NCI-H524 treated with DMSO at 0.1 percent for 48 hours (cell line): ENCODE measurements at places on chromosomes 1 and 21.

DNA sequence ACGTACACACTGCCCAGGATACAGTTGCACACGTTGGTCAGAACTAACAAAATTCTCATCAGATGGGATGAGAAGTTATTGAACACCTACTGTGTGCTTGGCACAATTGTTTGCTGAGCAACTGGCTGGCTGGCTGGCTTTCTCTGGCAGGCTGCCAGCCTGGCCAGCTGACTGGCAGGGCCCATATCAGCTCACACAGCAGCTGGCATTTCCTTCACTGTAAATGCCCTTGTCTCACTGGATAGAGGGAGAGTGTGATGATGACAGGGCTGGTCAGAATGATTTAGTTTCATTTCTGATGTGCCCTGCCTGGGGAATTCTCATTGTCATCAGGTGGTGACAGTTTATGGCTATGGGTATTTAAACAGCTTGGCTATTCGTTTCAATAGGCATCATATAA is 15.8 kb downstream of the CAMK2N1 start:
- DNase-seq, result no peak

DNA sequence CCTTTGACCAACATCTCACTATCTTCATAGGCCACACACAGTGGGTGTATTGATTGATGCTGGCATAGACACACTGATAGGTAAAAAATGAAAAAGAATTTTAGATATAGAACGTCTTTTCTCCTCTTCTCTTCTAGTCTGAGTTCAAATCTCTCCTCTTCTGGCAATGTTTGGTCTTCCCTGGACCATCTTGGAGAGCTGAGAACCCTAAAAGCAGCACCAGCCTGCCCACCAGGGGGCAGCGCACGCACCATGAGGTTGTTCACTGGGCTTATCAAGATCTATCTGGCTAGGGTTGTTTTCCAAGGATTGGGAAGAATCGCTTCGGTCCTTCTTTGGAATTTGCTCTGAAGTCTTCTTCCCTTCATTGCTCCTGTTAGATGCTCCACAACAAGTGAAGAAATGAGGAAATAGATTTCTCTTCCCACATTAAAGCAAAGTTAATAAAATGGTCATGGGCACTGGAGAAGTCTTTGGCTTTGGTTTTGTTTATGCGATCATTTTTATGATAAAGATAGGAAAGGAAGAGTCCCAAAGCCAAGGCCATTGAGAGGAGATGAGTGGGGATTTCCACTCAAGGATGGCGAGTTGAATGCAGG is 104.0 kb upstream of the OLIG2 start:
- DNase-seq, result no peak

DNA sequence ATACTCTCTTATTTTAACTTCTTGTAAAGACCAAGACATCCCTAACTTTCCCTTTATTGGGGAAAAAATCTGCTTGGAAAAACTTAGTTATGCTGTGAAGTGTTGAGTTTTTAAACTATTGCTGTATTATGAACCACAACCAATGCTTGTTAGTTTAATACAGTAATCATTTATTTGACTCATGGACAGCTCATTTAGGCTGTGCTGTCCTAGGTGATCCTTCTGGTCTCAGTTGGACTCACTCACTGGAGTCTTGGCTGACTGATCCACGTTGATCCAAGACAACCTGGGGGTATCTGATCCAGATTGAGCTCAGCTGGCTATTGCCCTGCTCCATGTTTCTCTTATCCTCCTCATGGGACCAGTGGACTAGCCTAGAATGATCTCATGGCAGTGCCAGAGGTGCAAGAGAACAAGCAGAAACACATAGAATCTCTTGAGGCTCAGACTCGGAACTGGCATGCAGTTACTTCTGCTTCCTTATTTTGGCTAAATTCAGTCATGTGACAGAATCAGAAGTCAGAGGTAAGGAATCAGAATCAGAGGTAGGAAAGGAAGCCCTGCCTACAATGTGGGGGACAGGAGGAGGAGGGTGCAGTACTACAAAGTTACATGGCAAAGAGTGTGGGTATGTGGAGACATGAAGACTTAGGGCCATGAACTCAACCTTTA is 156.5 kb downstream of the FGGY start:
- DNase-seq, result no peak

DNA sequence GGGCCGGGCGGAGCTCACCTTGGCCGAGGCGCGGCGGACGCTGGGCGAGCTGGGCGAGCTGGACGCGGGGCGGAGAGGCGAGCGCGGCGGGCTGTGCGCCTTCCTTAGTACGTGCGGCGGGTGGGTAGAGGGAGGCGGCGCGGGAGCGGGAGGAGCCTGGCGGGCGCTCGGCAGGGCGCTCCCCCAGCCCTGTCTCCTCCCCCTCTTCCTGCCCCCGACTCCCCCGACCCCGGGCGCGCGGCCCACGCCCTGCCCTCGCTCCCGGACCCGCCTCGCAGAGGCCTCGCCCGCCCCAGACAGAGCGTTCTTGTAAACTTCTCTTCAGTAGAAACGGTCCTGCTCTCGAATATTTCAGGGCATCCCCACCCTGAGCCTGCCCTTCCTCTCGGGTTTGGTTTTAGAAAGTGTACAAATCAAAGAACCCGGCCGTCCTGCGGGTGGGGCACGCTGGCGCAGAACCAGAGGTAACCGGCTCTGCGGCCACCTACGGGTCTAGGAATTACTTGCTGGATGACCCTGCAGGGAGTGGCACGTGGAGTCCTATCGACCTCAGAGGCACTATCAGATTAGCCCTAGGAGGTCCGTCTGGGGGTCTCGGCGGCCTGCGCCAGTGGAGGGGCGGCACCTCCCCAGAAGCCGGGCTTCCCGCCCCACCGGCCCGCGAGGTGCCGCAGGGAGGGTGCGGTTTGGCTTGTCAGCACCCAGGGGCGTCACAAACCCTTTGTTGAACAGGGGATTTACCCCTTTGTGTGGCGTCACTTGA is at the start of gene S100A10:
Gene S100A10, minus strand, starts transcription at position 126 of the 763 bp plus-strand sequence. CDS start 7,629 bp downstream, outside the sequence.
- no peak for DNase-seq

GRCh38 chr1:236400061-236400603 is 6.0 kb downstream of the EDARADD start:
- no peak for DNase-seq

GRCh38 chr1:70497152-70497551 is 86.1 kb downstream of the CTH start:
- DNase-seq, result no peak

DNA sequence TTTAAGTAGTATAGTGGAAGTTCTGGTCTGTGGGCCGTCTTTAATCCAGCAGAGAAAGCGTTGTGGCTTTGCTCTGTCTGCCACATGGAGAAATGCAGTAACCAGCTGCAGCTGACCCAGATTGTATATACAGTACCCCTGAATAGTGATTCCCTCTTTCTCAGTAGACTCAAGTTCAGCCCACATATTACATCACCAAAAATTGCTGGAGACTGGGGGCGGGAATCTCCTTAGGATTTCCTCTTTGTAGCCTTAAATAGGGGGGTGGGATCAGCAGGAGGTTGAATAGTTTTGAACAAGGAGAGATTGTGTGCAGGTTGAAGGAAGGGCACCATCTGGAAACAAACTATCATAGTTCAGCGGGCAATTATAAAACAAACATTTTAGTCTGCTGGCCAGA is at the start of gene ANGPTL1:
Gene ANGPTL1, minus strand, starts transcription at position 134 of the 400 bp plus-strand sequence. CDS start 5,301 bp downstream, outside the sequence.
- no peak for DNase-seq

- DNase-seq, result no peak
Observed at GRCh38 chr21:40638466-40639251, 208.3 kb downstream of the DSCAM start.

DNA sequence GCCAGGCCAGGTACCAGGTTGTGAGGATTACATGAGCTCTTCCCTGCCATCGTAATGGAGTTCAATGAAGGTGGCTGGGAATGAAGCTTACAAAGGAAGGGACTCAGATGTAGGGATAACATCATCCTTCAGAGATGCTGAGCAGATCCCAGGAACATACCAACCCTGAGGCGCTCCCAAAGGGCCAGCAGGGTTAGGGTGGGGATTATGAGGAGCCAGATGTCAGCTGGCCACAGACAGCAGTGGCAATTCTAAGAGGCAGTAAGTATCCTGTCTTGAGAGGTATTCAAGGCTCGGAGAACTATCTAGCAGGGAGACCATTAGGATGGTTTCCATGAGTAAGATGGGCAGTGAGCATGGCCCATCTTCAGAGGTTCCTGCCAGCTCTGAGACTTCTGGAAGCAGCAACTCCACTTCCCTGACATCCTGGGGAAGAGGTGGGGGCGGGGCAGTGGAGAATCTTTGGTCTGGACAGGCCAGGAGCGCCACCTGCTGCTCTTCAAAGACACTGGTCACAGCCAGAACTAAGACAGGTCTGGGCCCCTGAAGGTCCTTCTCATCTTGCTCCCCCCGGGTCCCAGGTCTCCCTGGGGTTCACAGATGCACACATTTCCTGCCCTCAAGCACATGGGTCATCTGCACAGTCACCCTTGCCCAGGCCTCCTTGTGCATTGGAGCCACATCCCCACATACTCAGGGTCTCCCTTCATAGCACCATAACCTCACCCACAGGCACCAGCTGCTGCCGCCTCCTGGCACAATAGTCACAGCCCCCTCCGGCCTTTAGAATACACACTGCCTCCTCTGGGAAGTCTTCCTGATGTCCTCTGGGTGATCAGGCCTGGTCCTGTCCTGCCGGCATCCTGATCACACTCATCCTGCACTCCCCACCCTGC is 2.7 kb upstream of the SDC3 start:
- peak; percentile 29 for DNase-seq

DNA sequence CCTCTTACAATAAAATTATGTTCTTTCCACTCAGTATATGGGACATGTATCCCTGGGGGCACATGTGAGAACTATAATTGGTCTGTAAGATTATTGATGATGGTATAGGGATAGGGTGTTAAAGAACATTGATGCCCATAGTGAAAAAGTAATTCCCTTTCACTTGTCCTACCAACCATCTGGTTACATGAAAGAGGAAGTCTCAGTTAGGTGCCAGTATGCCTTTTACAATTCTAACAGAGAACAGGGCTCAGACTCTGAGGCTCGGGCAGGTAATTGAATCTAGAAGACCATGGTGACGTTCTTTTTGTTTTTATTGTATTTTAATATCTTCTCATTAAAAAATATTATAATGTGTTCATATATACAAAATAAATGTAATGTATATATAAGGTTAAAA is 113.6 kb downstream of the FGGY start:
- DNase-seq, result no peak

DNA sequence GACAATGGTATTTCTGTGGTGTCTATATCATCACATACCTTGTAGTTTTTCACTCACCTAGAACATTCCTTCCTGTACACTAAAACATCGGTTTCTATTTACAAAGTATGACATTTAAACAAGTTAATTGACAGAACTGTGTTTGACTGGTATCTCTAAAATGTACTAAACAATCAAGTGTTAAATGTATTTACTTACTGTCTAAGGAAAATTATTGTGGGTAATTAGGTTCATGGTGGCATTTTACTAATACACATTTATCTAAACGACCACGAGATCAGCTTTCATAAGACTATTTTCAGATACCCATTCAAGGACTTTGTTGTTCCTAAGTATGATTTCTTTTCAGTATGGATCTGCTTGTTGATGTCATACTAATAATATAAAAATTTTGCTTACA is 115.2 kb downstream of the ADGRL2 start:
- DNase-seq, result no peak

GRCh38 chr1:60615666-60616065 is 466.7 kb upstream of the NFIA start:
- no peak for DNase-seq

- DNase-seq, result no peak
Observed at GRCh38 chr1:191152776-191153175, 675.1 kb upstream of the BRINP3 start.

DNA sequence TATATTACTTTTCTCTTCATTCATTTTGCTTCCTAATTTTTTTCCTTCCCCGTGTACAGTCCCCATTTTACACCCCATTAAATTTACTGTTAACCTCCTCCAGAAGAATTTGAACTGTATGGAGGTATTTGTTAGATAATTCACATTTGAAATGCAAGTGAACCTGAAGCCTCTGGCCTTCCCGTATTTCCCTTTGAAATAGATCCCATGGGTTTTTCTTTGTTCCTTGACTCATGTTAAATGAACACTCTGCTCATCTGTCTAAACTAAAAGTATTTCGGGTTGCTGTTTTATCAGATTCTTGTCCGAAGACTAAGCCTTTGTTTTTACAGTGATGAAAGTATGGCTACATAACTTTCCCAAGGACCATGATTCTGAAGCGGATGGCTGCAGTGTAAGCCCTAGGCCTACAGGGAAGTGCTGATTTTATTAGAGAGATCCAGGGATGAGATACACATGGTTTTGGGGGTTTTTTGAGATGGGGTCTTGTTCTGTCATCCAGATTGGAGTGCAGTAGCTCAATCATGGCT is 187.9 kb downstream of the PATJ start:
- no peak for DNase-seq

DNA sequence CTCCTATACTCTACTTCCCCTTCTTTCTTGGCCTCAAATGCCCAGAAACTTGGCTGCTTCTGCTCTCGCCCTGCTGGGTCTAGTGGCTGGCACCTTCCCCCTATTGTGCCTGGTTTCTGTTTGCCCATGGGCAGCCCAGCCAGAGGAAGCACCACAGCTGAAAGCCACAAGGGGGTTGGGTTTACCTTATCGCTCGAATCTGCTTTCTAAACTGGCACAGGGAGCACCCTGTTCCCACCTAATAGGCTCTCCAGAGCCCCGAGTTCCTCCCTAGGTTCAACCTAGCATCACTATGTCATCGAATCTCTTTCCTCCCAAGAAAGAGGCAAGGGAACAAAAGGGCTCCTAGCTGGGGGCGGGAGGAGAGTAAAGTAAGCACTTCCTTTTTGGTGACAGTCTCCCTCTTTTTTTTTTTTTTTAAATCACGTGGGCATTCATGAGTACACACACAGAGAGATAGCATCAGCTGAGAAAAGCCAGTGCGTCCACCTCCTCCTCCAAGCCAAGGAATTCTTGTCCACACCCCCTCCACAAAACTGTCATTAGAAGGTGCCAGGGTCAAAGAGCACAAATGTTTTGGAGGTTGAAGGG is 72.8 kb downstream of the PLEKHA6 start:
- DNase-seq, result no peak

DNA sequence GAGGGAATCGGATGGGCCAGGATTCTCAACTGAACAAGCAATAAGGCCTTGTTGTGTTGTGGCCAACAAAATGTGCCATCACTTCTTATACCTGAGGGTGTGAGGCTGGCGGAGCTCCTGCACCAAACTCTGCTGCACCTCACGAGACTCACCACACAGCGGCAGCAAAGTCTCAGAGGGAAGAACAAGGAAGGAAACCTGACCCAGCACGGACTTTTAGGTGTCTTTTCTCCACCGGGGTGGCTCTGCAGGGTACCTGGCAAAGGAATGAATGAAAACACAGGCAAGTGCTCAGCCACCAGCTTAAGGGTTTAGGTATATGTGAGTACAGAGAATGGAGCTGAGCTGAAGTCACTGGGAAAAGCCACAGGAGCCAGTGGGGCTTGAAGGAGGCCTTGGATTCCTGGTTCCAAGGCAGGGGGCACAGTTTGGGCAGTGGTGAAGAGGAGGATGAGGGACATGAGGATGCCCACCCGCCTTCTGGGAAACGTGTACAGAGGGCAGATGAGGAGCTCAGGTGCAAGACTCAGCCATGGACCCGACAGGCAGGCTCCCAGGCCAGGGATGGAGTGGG is 31.1 kb upstream of the HSD3B1 start:
- DNase-seq, result no peak

DNA sequence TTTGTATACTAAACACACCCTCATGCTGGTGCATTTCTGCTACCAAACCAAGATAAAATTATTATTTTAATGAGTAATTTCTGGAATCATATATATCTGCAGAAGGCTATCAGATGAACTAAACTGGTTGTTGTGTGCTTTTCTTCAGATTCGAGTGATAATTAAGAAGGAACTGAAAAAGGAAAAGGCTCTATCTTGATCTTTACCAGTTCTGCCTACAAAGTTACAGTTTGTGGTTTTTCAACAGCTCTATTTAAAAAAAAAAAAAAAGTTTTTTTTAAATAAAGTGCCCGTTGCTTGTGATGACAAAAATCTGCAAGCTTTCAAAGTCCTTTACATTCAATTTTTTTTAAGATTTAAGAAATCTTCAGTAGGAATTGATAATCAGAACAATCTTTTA is 13.6 kb downstream of the DENND1B start:
- DNase-seq, result no peak
